ENCODE measurements at places on chromosomes 2 and 18. TPM values are rescaled to one million over a fixed set of nuclear protein-coding genes. Genes with fewer than 3 reads are reported as not detected.

Gene GALNT3
- 5.4 TPM for total RNA-seq

Gene SH3BP4
- 15.4 TPM for total RNA-seq

Gene GPR45
- total RNA-seq, result not detected

Gene C2orf66
- total RNA-seq, result 0.28 TPM

Gene SERPINB5
- not detected for total RNA-seq

Gene FER1L5
- total RNA-seq, result 0.59 TPM

Gene SERPINB2
- total RNA-seq, result 4.8 TPM

Gene APLF
- 6.3 TPM for total RNA-seq

Gene DSG2
- 102 TPM for total RNA-seq

Gene ANKRD62
- not detected for total RNA-seq

Gene ADGRF3
- total RNA-seq, result not detected

Gene ZNF396
- 0.65 TPM for total RNA-seq

Gene SLC8A1
- 125 TPM for total RNA-seq

Gene SCG2
- total RNA-seq, result 12.5 TPM

Gene SLC14A1
- 135 TPM for total RNA-seq

Gene ST6GAL2
- total RNA-seq, result 12.9 TPM

Gene RNU2-63P
- 78.4 TPM for total RNA-seq

Gene POMC
- 1.0 TPM for total RNA-seq

Gene TUBB8B
- not detected for total RNA-seq

Gene IL36A
- not detected for total RNA-seq

Gene NYAP2
- not detected for total RNA-seq

Gene CD8A
- total RNA-seq, result not detected

Gene CDK15
- 6.3 TPM for total RNA-seq

Gene GALR1
- not detected for total RNA-seq
